SHP77 (cell line): ENCODE measurements at places on chromosomes 16 and 17.

- no peak for DNase-seq
Measured at GRCh38 chr16:70151941-70152509, 21.6 kb upstream of the CLEC18C start.

- no peak for DNase-seq
Measured at GRCh38 chr16:89455692-89456091, 34.7 kb downstream of the ANKRD11 start.

GRCh38 chr17:8426094-8426720, 9.5 kb upstream of the NDEL1 start:
- DNase-seq: no peak

DNA sequence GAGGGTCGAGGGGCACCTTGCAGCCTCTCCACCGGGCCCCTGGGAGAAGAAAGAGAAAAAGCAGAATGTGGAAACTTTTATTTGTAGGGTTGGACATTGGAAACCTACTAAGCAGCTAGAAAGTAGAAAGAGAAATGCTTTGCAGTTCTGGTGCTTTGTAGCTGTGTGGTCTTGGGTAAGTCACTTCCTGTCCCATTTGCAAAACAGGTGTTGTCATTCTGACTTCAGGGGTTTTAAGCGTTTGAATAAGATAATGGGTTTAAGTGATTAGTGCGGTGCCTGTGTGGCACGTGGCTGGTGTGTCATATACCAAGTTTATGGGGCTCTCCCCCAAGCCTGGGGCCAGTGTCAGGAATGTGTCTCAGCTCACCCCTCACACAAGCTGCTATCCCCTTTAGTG, 1.6 kb downstream of the CA4 start:
- DNase-seq: no peak

DNA sequence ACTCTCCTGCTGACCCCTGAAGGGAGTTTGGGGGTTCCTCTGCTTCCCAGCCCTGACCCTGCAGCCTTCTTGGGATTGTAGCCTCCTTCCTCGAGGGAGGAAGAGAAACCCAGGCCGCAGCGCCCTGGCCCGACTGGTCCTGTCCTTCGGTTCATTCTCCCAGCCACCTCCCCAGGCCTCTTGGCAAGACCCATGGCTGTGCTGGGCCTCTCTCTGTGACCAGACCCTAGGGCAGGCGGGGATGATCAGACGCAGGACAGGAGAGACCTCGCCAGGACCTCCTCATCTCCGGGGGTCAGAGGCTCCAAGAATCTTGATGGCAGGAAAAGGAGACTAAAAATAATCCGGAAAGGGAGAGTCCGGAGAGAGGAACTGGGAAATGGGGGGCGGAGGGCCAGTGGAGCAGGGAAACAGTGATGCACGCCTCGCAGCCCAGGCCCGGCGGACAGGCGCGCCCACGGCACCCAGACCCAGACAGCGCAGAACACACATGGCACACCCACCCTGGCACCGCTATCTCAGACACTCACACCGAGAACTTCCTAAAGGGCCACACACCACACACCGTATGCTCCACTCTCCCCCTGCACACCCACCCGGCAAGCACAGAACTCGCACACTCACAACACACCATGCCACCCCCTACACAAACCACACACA, 1.2 kb downstream of the ARHGEF15 start:
- DNase-seq: no peak

- DNase-seq: no peak
Measured at GRCh38 chr16:7218936-7219335, 113.7 kb upstream of the RBFOX1 start.

DNA sequence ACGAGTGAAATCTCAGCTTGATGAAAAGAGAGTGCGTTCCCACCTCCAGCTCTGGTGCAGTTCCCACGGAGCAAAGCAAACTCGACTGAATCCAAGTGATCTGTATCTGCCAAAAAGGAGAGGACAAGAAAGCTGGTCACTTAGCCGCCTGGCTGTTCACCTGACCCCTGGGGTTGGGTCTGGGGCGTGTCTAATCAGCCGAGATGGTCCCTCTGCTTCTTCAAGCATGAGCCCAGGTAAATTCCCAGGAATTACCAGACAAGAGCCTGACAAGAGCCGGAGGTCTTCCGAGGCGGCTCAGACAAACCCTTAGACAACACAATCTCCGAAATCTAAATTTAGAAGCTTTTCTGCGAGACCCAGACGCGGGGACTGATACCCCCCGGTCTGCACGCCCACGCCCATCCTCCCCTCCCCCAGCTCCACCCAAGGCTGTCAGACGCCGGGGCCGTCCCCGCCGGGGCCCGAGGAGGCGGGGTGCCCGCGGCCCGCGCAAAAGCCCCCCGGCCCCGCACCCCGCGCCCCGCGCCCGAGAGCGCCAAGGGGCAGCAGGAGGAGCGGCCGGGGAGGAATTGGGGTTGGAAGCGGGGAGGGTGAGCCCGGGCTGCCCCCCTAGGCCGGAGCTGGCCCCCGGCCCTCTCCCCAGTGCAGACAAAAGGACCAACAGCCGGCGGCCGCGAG, 674 bp downstream of the ZNF821 start:
- DNase-seq: no peak

DNA sequence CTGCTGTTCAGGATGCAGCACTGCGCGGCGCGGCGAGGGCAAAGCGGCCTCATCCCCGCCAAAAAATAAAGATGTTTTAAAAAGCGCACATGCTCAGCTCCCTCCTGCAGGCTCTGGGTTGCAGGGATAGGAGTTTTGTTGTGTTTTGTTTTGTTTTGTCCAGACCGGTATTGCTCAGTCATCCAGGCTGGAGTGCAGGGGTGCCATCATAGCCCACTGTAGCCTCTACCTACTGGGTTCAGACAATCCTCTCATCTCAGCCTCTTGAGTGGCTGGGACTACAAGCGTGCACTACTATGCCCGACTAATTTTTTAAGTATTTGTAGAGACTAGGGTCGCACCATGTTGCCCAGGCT, 636 bp downstream of the WWOX start:
- DNase-seq: no peak

GRCh38 chr16:81496321-81496720, 51.7 kb downstream of the CMIP start:
- no peak for DNase-seq

DNA sequence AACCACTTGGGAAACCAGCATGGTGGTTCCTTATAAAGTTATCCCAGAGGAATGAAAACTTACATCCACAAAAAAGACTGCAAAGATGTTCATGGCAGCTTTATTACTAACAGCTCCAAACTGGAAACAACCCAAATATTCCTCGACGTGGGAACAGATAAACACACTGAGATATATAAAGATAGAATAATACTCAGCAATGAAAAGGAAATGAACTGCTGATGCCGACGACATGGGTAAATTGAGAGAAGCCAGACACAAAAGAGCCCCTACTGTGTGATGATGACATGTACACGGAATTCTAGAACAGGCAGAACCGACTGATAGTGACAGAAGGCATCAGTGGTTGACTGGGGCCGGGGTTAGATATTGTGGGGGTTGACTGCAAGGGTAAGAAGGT, 9.7 kb downstream of the PRCD start:
- DNase-seq: no peak

- peak; percentile 30 for DNase-seq
Measured at GRCh38 chr17:82023447-82024241, 539 bp downstream of the LRRC45 start.

GRCh38 chr16:635573-636205, 416 bp downstream of the METTL26 start:
- no peak for DNase-seq

- DNase-seq: no peak
Measured at GRCh38 chr17:69452664-69453260, 38.3 kb downstream of the MAP2K6 start.

GRCh38 chr16:64361753-64362152, 760.1 kb downstream of the CDH11 start:
- DNase-seq: no peak

GRCh38 chr17:81354954-81355347, 40.3 kb upstream of the BAHCC1 start:
- DNase-seq: no peak

DNA sequence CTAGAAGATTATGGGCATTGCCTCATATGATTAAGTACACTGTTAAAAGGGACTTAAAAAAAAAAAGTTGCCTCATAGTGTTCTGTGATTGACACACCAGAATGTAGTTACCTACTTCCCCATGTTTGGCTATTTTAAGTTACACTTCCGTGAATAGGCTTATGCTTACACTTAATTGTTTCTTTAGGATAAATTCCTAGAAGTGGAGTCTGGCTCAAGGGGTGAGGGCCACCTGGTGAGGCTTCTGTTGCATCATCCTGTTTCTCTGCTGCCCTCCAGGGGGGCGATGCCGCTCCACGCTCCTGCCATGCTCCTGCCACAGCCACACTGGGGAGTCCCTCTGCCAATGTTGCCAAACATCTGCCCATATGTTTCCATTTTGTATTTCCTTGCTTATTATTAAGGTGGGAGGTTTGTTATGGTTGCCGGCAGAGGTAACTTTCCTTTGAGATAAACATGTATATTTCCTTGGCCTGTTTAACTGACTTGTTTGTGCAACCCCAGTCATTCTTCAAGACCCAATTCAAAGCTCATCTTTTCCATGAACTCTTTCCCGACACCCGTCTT, 73.1 kb downstream of the KSR1 start:
- DNase-seq: no peak

- no peak for DNase-seq
Measured at GRCh38 chr16:23852794-23853562, 17.2 kb downstream of the PRKCB start.

- no peak for DNase-seq
Measured at GRCh38 chr16:68368301-68368888, 57.6 kb downstream of the PRMT7 start.

DNA sequence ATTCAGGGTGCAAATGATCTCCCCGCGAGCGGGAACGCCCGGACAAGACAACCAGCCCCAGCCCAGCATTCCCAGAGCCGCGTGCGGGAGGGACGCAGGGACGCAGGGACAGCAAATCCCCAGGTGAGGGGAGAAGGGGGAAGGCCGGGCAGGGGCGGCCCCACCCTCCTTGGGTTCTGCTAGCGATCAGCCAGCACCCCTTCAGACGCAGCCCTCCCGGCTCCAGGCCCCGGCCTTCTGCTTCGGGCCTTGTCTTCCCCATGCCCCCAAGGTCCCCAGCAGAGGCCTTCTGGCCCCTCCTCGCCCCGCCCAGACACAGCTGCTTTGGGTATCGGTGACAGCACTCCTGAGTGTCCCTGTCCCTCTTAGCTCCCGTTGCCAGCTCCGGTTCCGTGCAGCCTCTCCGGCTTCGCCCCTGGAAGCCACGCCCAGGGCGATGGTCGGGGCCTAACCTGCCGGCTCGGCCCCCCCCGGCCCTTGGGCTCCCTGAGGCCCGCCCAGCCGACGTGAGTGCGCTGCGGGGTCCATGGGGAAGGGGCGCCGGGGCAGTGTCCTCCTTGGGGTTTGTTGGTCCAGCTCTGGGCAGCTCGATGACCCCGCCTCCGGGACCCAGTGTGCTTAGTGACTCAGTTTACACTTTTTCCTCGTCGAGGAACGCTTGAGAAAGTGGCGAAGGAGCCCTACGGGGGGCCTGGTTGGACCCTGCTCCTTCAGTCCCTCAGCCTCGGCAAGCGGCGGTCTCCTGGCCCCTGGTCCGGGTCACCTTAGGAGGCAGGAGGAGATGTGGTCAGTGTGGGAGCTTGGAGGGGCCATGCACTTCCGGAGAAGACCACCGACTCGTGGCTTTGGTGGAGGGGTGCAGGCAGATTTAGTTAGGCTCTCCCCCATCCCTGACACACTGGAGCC, 50.5 kb upstream of the AMZ2 start:
- no peak for DNase-seq

- DNase-seq: no peak
Measured at GRCh38 chr17:19461116-19461515, 50.1 kb downstream of the RNF112 start.

GRCh38 chr17:30347488-30347887, 13.6 kb upstream of the TMIGD1 start:
- no peak for DNase-seq

- DNase-seq: no peak
Measured at GRCh38 chr16:66933776-66934137, 445 bp downstream of the CIAO2B start.

DNA sequence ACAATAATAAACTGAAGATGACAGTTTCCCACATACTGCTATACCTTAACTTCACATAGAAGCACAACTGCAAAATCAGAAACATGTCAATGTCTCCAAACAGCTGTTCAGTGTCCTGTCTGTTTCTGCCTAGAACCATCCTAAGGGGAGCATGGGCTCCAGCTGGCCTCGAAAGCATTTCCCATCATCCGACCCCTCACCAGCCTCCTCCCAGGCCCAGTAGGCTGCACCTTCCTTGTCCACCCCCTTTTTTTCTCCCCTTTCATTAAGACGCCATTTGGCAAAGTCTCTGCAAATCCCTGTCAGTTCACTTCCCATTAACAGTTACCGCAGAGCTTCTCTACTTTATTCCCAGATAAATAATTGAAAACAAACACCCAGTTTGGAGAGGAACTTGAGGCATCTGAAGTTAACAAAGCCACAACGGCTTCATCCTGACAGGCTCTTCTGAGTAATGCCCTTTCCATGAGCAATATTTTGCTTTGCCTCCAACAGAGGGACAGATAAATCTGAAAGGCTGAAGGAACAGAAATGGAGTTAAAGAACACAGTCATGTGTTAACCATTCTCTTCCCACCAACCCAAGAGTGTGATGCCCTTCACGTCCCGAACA, 65.3 kb downstream of the SLC39A11 start:
- DNase-seq: no peak

GRCh38 chr17:73478334-73478733, 165.9 kb downstream of the SDK2 start:
- no peak for DNase-seq

GRCh38 chr17:50076591-50077235, 18.4 kb upstream of the PDK2 start:
- DNase-seq: no peak

DNA sequence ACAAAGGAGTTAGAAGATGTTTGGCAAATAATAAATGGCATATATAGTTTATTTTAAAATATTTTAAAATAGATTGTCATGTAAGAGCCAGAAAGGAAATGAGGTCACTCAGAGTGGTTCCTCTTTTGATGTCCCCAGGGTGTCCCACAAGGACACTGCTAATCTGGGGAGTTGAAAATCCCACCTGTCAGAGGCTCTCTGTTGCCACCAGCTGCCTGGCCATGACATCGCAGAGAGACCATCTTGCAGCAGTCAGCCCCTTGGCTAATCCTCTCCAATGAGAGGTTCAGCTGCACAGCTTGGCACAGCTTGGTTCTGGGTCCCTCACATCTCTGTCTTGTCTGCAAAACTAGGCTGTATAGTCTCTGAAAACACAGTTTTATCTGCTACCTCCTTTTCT, 11.0 kb upstream of the RBFOX1 start:
- DNase-seq: no peak
